Left renal cortex interstitium (tissue), 4 donors: ENCODE measurements at places on chromosomes 13 and 19. TPM values are rescaled to one million over a fixed set of nuclear protein-coding genes. Genes with fewer than 3 reads are reported as not detected.

IGFLR1 gene
- 4.6 TPM for polyA plus RNA-seq

IGSF23 gene
- polyA plus RNA-seq = 1.5 TPM

NAPSA gene
- polyA plus RNA-seq = 11.0 TPM

SOX1 gene
- polyA plus RNA-seq = not detected

DUXA gene
- not detected for polyA plus RNA-seq

ZNF443 gene
- 9.9 TPM for polyA plus RNA-seq

ZNF99 gene
- 1.5 TPM for polyA plus RNA-seq

CDADC1 gene
- 15.2 TPM for polyA plus RNA-seq

SLITRK5 gene
- polyA plus RNA-seq = 1.8 TPM

MAG gene
- 15.5 TPM for polyA plus RNA-seq

SULT2A1 gene
- 0.30 TPM for polyA plus RNA-seq

ZNF320 gene
- 42.8 TPM for polyA plus RNA-seq

IGFL3 gene
- not detected for polyA plus RNA-seq

IL12RB1 gene
- polyA plus RNA-seq = 0.38 TPM

TEX29 gene
- polyA plus RNA-seq = 0.48 TPM

CPB2 gene
- polyA plus RNA-seq = 0.16 TPM

ZNF665 gene
- polyA plus RNA-seq = 12.9 TPM

CPAMD8 gene
- 51.0 TPM for polyA plus RNA-seq

EPS8L1 gene
- polyA plus RNA-seq = 77.9 TPM

TYROBP gene
- 8.2 TPM for polyA plus RNA-seq

FBXO17 gene
- 69.5 TPM for polyA plus RNA-seq

ZNF763 gene
- polyA plus RNA-seq = 7.4 TPM

EBI3 gene
- 0.55 TPM for polyA plus RNA-seq

RDH8 gene
- not detected for polyA plus RNA-seq

CLEC4G gene
- polyA plus RNA-seq = 0.21 TPM

TMC4 gene
- 41.0 TPM for polyA plus RNA-seq

WDR88 gene
- 1.2 TPM for polyA plus RNA-seq

MPV17L2 gene
- polyA plus RNA-seq = 8.1 TPM

CFD gene
- polyA plus RNA-seq = 3.8 TPM

TRPC4 gene
- 4.5 TPM for polyA plus RNA-seq

LRG1 gene
- polyA plus RNA-seq = 0.68 TPM

FGF22 gene
- polyA plus RNA-seq = 0.27 TPM

GPR4 gene
- 4.0 TPM for polyA plus RNA-seq

ZNF776 gene
- polyA plus RNA-seq = 32.6 TPM

SLC7A9 gene
- polyA plus RNA-seq = 12.7 TPM

KANK3 gene
- polyA plus RNA-seq = 8.1 TPM

CGB2 gene
- 0.28 TPM for polyA plus RNA-seq

TINCR gene
- polyA plus RNA-seq = 0.21 TPM

TMEM86B gene
- polyA plus RNA-seq = 4.9 TPM

SYCN gene
- polyA plus RNA-seq = not detected

LCP1 gene
- 10.1 TPM for polyA plus RNA-seq

FOSB gene
- polyA plus RNA-seq = 13.6 TPM

TPTE2 gene
- polyA plus RNA-seq = 0.51 TPM

PSG7 gene
- not detected for polyA plus RNA-seq
